ENCODE measurements at places on chromosomes 5 and 9.

GRCh38 chr5:35618781-35619180, 1.1 kb downstream of the SPEF2 start:
- no peak for DNase-seq

DNA sequence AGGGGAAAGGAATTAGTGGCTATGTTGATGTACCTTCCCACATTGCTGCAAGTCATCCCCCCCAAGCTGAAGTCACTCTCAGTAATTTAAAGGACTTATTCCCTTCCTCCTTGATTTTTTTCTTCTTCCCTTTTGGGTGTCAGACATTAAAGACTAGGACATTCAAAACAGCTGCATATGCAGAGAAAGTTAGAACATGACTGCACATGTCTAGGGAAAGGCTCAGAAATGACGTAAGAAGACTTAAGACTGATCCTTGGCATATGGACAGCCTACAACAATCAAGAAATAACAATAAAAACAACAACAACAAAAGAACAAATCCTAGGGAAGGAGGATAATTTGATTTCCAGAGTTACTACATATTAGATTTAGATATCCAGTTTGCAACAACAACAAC, 997.5 kb downstream of the TLE4 start:
- DNase-seq, result no peak

GRCh38 chr5:151036556-151036955, 16.2 kb downstream of the GPX3 start:
- DNase-seq, result no peak

GRCh38 chr9:113151696-113152630, 1.2 kb downstream of the SLC31A2 start:
- DNase-seq, result no peak

DNA sequence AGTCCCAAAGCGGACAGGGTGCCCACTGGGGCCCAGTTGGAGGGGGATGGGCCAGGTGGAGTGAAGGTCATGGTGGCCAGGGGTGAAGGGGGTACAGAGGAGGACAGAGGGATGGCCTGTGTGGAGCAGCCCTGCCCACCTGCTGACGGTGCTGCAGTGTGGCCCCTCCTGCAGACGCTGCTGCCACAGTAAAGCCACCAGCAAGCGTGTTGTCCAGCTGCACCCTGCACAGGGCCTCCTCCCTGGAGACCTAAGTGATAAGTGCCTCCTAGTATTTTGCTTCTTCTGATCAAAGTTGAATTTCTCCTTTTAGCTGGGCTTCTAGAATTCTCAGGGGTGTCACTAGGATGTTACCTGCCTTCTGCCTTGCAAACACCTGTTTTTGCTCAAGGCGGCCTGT, 299.3 kb upstream of the IRX4 start:
- no peak for DNase-seq
